A549 treated with ZK216348 at 1 μM for 4 hours (cell line): ENCODE measurements at places on chromosomes 12 and 14. TPM values are rescaled to one million over a fixed set of nuclear protein-coding genes. Genes with fewer than 3 reads are reported as not detected.

The DLGAP5 gene
- 25.5 to 43.4 TPM (median 33.1 TPM) in 5 replicates for total RNA-seq

The SMIM41 gene
- not detected in 5 replicates for total RNA-seq

The GPR162 gene
- 0.39 to 0.87 TPM (median 0.56 TPM) in 5 replicates for total RNA-seq

The IFNG-AS1 gene
- not detected in 5 replicates for total RNA-seq

The FOXN4 gene
- total RNA-seq = 0.07 TPM in 1 of 5 replicates, not detected in the others

The PLBD1 gene
- total RNA-seq = 4.1 to 6.1 TPM (median 5.3 TPM) in 5 replicates

The ANKRD52 gene
- total RNA-seq = 30.3 to 53.2 TPM (median 47.3 TPM) in 5 replicates

The ENDOU gene
- total RNA-seq = 0.18 TPM in 1 of 5 replicates, not detected in the others

The KRT83 gene
- 2.9 to 6.1 TPM (median 5.1 TPM) in 5 replicates for total RNA-seq

The SARNP gene
- total RNA-seq = 87.9 to 174 TPM (median 93.1 TPM) in 5 replicates

The APOF gene
- total RNA-seq = not detected in 5 replicates

The FAIM2 gene
- 0.09 TPM in 1 of 5 replicates, not detected in the others for total RNA-seq

The RPS6KL1 gene
- total RNA-seq = 0.37 to 0.81 TPM (median 0.51 TPM) in 4 of 5 replicates, not detected in the other

The LTBR gene
- 154 to 248 TPM (median 229 TPM) in 5 replicates for total RNA-seq
